ENCODE measurements at places on chromosomes 2 and 18. TPM values are rescaled to one million over a fixed set of nuclear protein-coding genes. Genes with fewer than 3 reads are reported as not detected.
A peak's percentile ranks its signal among the peaks of the same experiment; 100 is the strongest.

- H3K36me3 ChIP-seq, result no peaks in the 10 kb centered on the region
- no peak overlapping the region for H3K4me3 ChIP-seq
- H3K27me3 ChIP-seq, result no peaks in the 10 kb centered on the region
- H3K27ac ChIP-seq, result no peak overlapping the region
- no peak for DNase-seq
- H3K4me1 ChIP-seq, result no peaks in the 10 kb centered on the region
These were observed 240.7 kb upstream of the EPAS1 start for GRCh38 chr2:46056541-46056940.

DNA sequence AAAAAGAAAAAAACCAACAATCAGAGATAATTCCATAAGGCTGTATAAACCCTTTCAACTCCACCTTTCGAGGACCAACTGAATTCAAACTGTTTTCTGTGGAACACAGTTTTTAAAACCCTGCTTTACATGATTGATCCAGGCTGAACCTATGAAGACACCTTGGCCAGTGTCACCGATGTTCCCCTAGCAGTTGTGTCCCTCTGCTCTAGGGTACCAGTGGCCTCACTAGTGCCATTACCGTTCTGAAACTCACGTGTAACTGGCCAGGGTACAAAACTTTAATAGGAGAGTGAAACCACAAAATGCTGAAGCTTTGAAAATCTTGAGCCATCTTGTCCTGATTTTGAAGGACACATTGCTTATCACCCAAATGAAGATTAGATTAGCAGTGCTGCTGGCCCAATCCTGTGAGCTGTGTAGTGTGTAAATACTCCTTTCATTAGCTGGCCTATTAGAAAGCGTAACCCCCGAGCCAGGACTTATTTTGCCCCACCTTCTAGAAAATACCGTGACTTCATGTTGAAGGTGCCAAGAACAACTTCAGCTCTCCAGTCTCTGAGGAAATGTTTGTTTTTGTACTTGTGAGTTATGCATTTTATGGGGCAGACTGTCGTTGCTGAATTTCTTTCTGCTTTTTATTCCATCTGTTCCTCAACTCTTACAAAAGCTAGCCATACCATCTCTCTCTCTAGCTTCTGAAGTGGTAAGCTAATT is 147.8 kb upstream of the MAP3K20 start:
- peaks cover 57% of the 10 kb centered on the region for H3K4me1 ChIP-seq
- peak overlapping the region; percentile 35 for H3K27ac ChIP-seq
- no peak overlapping the region for H3K4me3 ChIP-seq
- no peaks in the 10 kb centered on the region for H3K27me3 ChIP-seq

DNA sequence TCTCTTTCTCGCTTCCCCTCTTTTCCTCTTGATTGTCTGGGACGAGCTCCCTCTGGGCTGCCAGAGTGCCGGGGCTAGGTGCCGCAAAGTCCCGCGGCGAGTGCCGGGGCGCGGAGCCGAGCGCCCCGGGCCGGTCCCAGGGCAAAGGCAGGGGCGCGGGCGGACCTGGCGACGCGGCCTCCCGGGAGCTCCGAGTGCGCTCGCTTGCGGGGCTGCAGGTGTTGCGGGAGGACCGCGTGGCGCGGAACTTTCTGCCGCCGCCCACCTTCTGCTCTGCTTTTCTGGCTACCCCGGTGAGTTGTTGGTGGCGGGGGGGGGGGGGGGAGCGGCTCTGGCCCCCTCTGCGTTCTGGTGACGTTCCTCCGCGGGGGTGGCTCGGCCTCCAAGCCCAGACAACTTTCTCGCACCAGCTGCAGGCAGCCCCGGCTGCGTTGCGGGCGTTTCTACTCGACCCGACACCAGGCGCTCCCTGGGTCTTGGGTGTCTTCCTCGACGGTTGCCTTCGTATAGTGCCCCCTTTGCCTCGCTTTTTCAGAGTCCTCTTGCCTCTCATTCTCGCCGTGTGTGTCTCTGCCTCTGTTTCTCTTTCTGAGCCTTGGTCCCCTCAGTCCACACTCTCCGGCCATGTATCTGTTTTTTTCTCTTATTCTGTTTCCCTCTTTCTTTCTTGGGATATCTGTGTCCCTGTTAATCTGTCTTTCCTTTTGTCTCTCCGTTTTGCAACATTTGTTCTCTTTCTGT is 759 bp downstream of the GALNT13 start:
- no peaks in the 10 kb centered on the region for H3K4me1 ChIP-seq
- DNase-seq, result no peak
- H3K27me3 ChIP-seq, result no peaks in the 10 kb centered on the region
- no peaks in the 10 kb centered on the region for H3K36me3 ChIP-seq
- H3K27ac ChIP-seq, result no peak overlapping the region

GRCh38 chr2:236972491-236973342 is 113.0 kb upstream of the COPS8 start:
- no peaks in the 10 kb centered on the region for H3K27me3 ChIP-seq
- H3K4me1 ChIP-seq, result peaks cover 43% of the 10 kb centered on the region
- H3K27ac ChIP-seq, result peak overlapping the region; percentile 79
- H3K36me3 ChIP-seq, result no peaks in the 10 kb centered on the region

Gene COLEC11
- 0.51 TPM for total RNA-seq

Gene SERPINB13
- total RNA-seq, result not detected

Data from SJCRH30 (cell line).